ENCODE measurements at places on chromosomes 3 and 15.

GRCh38 chr15:52076889-52077781 lies 35.4 kb downstream of the BCL2L10 start:
- DNase-seq, result peak; percentile 35

DNA sequence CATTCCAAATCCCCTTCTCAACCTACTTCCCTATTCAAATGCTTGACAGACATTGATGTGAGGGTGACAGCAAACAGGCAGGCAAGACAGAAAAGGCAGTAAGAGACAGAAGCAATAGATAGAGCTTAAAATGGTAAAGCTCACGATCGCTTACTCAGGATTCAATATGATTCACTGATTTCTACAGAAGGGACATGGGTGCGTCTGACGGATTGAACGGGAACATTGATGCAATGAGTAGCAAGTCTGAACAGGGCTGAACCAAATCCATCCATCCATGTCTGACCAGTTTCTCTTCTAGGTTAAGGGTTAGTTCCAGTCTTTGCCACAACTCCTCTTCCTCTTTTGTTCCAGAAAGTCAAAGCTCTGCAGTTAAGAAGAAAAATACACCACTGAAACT lies 35.1 kb downstream of the P2RY1 start:
- no peak for DNase-seq

DNA sequence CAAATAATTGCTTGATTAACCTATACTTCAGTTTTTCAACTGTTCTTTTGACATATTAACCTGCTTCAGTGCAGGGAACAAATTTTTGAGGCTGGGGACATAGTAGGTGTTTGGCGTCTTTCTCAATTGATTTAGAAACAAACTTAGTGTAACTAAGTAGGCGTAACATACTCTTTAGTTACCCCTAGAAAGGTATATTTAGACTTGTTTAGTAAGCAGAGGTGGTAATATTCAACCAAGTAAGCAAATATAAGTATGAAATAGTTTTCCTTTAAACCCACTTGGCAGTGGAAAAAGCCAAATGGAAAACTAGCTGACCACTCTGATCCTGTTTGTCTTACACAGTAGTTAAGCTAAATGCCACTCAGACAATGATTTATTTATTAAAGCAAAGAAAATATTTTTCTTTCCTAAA lies 113.2 kb downstream of the MBNL1 start:
- DNase-seq, result no peak

GRCh38 chr3:197238842-197239241 lies 59.6 kb downstream of the DLG1 start:
- DNase-seq, result no peak

GRCh38 chr3:152301745-152302181 lies 33.0 kb downstream of the MBNL1 start:
- no peak for DNase-seq

DNA sequence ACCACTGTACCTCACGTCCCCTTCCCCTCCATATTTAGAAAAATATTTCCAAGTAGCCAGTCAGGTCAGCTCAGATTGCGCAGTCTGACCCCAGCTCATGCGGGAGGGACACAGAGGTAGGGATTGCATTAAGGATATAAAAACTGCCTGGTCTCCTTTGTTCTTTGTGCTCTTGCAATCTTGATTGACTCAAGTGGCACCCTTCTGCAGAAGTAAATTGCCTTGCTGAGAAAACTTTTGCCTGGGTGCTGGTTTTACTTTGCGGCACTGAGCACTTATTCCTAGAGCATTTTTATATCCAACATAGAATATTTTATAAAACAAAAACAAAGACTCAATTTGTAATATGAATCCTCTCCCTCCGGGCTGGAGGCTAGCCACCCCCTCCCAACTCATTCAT lies 54.8 kb downstream of the BTD start:
- DNase-seq, result no peak

DNA sequence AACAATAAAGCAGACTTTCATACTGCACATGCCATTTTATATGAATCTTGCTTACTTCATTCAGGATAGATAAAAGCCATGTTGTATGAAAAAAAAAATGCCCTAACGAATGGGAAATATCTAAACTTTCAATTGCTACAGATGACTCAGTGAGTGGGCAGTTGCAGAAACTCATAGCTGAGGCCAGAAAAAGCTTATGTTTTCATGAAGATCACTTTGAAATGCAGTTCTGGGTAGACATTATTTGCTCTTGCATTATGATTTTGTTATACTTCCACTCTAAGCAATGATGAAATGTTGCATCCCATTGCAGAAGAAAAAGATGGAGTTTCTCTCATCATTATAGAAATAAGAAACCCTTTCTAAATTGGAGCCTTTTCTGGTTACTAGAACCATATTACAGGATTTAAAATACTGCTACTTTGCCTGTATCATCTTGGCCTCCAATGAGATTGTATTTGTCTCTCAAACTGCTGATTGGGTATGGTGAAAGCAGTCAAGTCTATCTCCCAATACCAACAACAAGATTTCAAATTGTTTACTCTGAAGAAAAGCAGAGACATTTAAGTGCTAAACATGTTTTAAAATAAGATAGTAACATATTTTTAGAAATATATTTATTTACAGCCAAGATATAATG lies 17.0 kb downstream of the PEAK1 start:
- no peak for DNase-seq

GRCh38 chr15:55255714-55256113 lies 33.9 kb downstream of the RAB27A start:
- DNase-seq, result no peak

DNA sequence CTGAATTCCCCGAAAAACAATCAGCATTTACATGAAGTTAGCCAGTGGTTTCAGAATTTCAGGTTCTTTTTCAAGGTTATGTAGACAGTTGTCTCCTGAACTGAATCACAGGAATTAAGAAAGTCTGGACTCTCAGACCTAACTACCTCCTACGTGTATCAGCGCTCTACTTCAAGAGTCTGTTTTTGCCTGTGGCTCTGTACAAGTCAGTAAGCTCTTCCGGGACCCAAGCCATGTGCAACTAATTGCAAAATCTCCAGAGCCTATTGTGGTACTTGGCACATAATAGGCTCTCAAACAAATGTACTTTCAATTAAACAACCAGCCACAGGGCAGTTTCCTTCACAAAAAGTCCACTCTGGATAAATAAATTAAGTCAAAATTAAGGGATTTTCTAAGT lies 414.2 kb downstream of the PDCD6IP start:
- no peak for DNase-seq

GRCh38 chr15:96629511-96629910 lies 299.0 kb downstream of the NR2F2 start:
- no peak for DNase-seq

- DNase-seq, result no peak
Measured at GRCh38 chr3:133023362-133023761, 14.8 kb upstream of the TMEM108 start.

DNA sequence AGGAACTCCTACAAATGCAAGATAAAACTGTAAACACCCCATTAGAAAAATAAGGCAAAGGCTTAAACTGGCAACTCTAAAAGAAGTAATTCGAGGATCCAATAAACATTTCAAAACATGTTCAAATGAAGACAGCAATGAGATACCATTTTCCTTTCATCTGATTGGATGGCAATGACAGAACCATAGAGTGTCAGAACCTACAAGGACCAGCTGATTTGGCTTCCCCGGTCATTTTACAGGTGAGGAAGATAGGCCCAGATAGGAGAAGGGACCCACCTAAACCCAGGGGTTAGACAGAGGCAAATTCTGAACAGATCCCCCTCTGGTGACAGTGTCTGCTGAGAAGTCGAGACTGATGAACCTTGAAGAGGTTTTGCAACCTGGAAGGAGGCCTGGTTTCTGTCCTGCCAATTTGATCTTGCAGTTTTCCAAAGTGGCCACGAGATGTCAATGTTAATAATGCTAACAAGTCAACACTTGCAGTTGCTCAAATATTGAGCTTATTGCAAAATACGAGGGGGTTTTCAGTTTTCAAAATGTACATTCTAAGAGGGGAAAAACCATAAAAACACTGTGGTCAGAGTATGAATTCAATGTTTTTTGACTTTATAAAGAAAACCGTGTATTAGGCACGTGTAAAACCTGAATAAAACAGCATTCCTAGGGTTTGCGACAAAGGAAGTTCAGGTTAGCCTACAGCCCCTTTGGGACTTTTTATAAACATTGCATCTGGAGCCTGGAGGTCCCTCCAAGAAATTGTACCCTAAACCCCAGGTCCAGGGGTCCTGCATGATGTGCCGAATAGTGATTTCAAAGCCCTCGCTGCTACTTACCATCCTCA lies 21.5 kb downstream of the CFAP161 start:
- DNase-seq, result peak; percentile 16

DNA sequence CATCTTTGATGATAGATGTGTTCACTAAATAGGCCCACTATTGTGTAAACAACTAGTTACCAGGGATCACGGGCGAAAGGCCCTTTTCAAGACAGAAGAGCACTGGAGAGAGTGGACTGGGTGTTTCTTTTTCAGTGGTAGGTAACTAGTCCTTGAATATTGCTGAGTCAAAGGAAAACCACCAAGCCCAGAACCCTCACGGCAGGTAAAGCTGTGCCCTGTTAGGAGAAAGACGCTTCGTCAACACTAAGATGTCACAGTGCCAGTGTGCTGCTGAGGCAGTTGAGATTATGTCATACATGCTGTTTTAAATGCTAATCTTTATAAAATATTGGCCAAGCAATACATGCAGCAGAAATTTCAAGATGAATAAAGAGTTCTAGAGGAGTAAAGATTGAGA lies 578.6 kb downstream of the PYDC2 start:
- no peak for DNase-seq

- no peak for DNase-seq
Measured at GRCh38 chr15:25331860-25332259, 107.0 kb downstream of the UBE3A start.

DNA sequence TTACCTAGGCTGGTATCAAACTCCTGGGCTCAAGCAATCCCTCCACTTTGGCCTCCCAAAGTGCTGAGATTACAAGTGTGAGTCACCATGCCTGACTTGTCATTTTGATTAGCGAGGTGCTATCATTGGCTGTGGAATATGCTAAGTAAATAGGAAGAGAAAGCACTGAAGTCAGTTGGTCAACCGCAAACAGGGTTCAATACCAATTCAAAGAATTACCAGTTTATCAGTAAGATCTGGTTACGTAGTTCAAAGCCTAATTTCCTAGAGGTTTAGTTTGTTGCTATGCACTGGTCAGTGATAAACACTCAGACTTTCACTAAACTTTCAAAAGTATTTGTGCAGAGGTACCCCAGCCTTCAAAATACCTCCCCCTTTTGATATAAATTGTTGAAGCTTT lies 29.5 kb downstream of the GLB1 start:
- no peak for DNase-seq

GRCh38 chr3:119944091-119944490 lies 150.2 kb downstream of the GSK3B start:
- DNase-seq, result no peak

DNA sequence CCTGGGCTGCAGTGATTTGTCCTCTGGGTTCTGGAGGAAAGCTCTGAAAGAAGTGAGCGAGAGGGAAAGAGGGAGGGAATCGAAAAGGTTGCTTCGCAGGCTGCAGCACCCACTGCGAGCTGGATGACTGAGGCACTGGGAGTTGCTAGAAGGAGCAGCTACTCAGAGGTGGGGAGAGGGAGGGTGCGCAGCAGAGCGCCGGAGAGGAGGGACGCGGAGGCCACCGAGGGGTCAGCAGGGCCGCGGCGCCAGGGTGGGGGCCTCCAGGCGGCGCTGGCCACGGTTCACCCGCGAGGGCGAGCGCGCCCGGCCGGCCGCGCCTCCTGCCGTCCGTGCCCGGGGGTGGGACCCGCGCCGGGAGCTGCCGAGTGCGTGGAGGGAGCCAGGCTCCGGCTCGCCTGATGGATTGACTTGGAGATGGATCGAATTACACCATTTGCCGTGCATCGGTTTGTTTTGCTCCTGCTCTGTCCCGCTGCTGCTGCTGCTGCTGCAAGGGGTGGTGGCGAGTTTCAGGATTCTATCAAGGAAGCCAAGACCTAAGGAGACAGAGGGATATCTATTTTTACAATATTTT lies at the start of gene SEMA6D:
SEMA6D (plus strand) TSS at position 470 of the 577 bp plus-strand sequence. CDS start 42,294 bp downstream, outside the sequence.
- peak; percentile 6 for DNase-seq

DNA sequence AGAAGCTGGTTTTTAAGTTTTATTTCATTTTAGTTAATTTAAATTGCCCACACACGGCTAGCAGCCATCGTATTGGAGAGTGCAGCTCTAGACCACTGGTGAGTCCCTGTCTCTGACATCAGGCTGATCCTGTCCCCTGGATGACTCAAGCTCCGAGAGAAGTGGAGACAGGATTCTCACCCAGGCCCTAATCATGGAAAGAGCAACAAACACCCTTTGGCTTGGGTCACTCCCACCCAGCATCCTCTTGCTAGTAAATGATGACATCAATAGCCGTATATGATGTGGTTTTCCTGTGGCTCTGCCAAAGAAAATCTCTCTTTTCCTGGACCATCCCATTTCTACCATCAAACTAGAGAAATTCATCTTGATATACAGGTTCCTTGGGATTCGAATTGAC lies 182.2 kb downstream of the NTRK3 start:
- DNase-seq, result no peak

DNA sequence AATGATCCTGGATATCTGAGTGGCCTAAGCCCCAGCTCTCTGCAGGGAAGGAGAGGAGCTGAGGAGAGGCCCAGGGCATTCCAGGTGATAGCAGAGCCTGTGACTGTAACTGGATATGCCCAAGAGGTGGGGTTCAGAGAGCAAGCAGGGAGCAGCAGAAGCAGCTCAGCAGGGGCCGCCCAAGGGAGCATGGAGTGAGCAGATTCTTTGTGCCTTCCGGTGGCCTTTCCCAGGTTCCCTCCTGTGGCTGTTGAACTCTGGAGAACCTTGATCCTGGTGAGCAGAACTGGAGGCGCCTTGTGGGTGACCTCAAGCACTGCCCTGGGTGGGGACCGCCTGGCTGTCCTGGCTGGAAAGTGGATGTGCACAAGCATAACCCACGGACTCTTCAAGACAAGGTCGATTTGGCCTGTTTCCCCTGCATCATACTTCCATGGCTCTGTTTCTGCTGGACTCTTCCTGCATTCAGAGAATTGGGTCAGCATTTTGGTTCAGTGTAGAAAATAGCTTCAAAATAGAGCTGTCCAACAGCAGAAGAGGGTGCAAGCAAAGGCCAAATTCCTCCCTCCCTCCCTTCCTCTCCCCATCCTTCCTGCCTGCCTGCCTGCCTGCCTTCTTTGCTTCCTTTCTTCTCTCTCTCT lies 76.1 kb downstream of the ARNT2 start:
- DNase-seq, result no peak

DNA sequence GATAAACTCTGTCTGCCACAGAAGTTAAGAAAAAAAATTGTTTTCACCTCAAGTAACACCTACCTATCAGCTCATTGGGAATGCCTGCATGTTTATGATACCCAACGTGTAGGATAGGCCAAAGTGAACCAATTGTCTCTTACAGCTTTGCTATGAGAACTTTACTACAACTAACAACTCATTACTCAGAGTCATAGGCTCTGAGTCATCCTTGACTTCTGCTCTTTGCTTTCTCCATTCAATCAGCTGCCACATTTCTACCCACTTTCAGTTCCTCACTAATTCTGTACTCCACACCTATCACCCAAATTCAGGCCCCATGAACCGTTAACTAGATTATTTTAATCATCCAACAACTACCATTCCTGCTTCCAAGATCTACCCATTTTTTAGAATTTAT lies 843.9 kb downstream of the TUSC7 start:
- no peak for DNase-seq
